Left lobe of liver (tissue), 2 donors: ENCODE measurements at places on chromosomes 7 and 10. TPM values are rescaled to one million over a fixed set of nuclear protein-coding genes. Genes with fewer than 3 reads are reported as not detected.

GRCh38 chr10:60817398-60817805, 39.1 kb downstream of the CDK1 start:
- DNase-seq: no peak

The GPR26 gene
- not detected for total RNA-seq

DNA sequence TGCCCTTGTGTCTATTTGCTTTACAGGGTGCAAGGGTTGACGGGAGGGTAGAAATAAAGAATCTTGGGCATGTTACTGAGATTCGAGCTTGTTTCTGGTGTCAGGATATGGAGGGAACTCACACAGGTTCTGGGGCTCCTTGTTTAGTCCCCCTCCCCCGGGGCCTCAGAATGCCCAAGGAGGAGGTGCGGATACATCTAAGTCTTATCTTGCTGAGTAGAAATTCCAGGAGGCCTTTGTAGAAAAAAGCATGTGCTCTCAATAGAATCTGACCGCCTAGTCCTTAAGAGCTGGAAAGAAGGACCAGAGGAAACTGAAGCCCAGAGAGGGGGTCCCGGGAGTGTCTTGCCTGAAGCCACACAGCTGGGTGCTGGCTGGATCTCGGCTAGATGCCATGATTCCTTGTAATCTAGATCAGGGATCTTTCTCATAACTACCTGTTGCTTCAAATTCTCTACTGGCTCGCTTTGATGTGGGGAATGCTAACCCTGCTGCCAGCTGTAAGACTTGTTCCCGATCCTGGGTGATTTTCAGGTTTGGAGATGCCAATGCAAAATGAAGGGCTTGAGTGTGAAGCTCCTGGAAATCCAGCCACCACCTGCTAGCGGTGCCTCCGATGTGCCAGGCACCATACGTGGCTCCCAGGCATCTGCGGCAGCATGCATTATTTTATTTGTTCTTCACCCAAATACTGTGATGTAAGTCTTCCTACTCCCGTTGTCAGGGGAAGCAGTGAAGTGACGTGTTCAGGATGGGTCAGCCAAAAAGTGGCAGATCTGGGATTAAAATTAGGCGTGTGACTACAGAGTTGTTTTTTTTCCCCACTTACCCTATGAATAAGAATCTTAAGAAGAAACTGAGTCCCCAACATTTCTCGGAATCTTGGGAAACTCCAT, 226.0 kb downstream of the TCF7L2 start:
- no peak for DNase-seq

The CCL24 gene
- total RNA-seq: 0.88 TPM

- no peak for DNase-seq
Observed at GRCh38 chr7:96664793-96665192, 44.9 kb downstream of the SEM1 start.

- no peak for DNase-seq
Observed at GRCh38 chr10:98226508-98227144, 41.4 kb downstream of the LOXL4 start.

The PRLHR gene
- total RNA-seq: not detected

DNA sequence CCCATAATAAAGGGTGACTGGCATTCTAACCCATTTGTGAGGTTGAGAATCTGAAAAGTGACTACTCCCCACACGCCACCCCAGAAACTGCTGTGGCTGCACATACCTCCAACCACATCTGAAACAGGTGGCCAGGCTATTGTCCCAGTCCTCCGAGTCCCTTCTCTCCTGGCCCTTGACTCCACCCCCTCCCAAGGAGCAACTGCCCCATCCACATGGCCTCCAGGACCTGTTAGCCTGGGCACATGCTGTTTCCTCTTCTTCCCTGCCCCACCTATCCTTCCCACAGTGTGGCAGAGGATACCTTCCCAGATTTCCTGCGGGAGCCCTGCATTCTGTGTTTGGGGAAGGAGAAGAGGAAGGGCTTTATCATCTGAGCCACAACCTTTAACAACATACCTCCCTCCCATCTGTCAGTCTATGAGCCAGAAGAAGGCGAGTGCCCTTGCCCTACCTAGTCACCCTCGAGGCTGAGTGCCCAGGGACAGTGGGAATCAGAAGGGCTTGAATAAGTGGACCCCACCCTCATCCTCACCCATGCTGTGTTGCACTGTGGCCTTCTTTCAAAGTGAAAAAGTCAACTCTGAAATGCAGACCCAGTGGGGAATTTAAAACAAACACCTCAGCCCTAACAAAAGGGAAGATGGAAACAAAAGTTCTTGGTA, 11.9 kb downstream of the STEAP1B start:
- no peak for DNase-seq

The CFAP46 gene
- total RNA-seq: 0.08 TPM

DNA sequence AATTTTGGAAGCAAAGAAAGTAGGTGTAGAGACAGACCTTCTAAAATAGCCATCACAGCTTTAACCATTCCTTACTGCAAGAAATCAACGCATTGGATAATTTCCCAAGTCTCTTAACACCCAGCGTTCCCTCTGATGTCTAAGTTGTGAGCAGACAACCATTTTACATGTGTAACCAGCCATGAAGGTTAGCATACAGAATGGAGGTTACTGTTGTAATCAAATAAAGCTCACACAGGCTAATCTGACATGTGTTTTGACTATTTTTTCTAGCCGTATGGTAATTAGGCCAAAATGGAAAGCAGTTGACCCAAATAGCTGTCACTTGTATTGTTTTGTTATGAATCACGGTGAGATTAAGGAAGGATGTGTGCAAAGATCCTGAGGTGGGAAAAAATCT, 336.4 kb downstream of the RNLS start:
- no peak for DNase-seq

The COL13A1 gene
- total RNA-seq: 0.48 TPM

DNA sequence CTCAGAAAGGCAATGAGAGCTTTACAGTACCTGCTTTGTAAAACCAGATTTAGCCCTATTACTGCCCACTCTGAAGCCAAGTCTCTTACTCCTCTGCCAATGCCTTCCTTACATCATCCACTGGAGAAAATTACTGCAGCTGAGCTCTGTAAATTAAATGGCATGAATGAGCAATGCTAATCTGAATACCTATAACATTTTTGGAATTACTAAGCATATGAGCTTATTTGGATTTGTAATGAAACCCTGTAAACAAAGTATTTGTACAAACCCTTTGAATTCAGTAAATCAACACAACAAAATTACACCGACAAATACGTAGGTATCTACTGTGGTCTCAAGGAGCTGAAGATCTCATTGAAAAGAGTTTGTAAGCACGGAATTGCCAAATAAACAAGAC, 12.1 kb upstream of the CCNY start:
- DNase-seq: no peak

- DNase-seq: no peak
Observed at GRCh38 chr7:20330928-20331909, 519 bp downstream of the ITGB8 start.

- DNase-seq: no peak
Observed at GRCh38 chr7:90917539-90917938, 321.4 kb downstream of the CDK14 start.

DNA sequence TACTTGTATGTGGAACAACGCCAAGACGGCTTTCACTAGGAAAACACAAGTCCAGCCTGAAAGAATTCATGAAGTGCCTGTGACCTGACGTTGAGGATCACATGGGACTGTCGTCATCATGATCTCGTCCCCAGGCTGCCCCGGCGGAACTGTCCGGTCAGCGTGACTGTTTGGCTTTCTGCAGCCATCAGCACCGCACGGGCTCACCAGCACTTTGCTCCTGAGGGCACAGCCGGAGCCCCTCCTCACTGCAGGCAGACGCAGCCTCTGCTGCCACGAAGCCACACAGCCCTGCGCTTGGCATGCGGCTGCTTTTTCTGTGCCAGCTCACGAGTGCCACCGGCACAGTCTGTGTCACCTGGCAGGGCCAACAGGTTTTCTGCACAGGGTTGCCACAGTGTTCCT, 9.4 kb upstream of the GET4 start:
- DNase-seq: peak; percentile 97

DNA sequence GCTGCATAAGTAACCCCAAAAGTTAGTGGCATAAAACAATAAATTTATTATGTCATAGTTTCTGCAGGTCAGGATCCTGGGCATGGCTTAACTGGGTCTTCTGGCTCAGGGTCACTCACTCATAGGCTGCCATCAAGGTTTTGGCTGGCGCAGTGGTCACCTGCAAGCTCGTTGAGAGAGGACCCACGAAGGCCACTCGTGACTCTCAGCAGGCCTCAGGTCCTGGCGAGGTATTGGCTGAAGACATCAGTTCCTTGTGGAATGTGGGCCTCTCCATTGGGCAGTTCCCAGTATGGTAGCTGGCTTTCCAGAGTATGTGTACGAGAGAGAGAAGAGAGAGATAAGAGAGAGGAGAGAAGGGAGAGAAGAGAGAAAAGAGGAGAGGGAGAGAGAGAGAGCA, 138.3 kb upstream of the KLF14 start:
- no peak for DNase-seq

DNA sequence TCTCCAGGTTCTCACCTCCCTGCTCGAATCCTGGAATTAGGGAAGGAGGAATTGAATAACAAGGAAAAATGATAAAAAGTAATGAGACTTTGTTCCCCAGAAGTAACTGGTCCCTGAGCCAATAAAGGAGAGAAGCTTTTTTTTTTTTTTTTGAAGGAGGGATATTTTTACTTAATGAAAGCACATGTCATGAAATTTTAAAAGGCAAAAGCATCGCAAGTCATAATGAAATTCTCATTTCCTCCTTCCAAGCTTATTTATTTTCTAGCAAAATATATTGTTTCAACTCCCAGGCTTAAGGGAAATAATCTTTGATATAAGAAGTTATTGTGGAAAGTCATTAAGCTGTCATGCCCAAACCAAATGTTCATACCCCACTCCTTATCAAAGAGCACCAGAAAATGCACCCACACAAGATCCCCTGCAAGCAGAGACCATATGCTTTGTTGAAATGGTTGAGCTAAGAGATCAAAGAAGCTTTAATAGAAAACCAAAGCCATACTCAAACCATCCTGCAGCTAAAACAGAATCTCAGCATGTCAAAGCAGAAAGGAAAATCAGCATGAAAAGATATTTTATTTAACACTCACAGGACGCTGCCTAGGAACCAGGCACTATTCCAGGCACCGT, 16.7 kb upstream of the ABCC2 start:
- DNase-seq: no peak

DNA sequence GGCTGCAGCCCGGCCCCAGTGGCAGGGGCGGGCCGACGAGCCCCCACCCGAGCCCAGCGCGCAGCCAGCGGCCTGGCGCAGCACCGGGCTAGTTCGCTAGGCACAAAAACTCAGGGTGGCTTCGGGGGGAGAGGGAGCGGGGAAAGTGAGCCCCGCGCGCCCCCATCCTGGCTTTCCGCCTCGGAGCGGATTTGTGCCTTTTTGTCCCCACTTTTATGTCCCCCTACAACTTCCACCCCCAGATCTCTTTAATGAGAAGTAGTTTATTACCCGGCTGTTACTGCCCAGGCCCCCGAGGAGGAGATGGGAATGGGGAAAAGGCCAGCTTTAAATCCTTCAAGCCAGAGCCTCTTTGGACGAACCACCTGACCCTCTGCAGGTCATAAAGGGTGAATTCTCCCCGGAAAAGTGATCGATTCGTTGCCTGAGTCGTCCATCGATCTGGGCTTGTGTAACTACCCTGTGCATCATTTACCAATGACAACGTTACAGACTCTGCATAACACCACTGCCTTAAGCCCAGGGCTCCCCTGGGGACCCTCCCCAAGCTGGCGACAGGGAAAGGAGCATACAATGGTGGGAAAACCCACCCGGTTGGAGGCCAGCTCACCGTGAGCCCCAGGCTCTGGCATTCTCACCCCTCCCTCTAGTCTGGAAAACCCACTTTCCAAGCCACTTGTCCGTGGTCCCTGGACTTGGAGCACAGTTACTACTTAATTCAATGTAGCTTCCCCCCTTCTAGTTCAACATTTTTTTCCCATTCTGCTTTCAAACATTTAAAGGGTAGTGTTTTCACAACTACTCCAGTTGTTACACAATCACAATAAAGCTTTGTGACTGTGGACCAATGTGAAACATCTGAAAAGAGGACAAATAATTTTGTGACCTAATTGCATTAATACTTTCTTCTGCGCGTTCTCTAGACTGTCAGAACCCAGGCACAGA, 748 bp upstream of the SH3PXD2A start:
- DNase-seq: peak; percentile 62

GRCh38 chr7:48786951-48787350, 137.4 kb upstream of the CDC14C start:
- DNase-seq: no peak

- no peak for DNase-seq
Observed at GRCh38 chr10:71995449-71995848, 31.3 kb downstream of the CHST3 start.

- DNase-seq: no peak
Observed at GRCh38 chr7:29194206-29194593, 375 bp upstream of the CHN2 start.

- DNase-seq: no peak
Observed at GRCh38 chr10:7610651-7611389, 55.9 kb downstream of the ITIH5 start.

DNA sequence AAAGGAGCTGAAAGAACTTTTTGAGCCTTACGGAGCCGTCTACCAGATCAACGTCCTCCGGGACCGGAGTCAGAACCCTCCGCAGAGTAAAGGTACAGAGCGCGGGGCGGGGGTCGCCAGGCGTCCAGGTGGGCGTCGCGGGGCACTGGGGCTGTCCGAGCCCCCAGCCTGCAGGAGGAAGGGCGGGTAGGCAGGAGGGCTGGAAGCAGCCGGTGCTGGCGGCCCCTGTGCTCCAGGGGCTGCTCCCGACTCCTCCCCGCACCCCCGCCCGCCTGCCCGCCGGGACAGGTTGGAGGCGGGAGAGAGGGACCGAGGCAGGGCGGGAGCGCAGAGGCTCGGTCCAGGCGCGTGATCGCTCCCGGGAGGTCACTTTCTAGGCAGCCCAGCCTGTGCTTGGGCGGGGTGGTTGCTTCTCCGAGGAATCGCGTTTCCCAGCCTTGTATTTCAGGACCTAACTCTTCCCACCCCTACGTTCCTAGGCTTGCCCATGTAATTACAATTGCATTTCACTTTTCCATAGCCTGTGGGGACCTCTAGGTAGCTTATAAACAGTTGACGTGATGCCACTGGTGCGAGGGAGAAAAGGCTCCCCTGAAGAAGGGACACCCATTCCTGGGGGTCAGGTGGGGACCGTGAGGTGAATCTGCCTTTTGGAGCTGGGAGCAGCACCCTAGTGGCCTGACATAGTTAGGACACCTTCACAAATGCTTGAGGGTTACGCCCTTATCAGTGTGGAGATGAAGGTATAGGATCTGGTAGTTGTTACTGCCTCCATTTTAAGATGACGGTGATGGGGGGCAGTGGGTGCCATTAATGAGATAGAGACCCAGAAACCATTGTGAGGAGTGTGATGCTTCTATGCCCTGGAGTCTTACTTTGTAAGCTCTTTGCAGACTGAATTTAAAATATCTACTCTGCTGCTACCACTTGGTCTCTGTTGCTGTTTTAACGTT, 148.2 kb downstream of the CELF2 start:
- no peak for DNase-seq

The CDH23 gene
- 20.9 TPM for total RNA-seq

- DNase-seq: no peak
Observed at GRCh38 chr7:6505685-6506559, 45.3 kb downstream of the GRID2IP start.

GRCh38 chr7:101913851-101914250, 96.4 kb downstream of the CUX1 start:
- no peak for DNase-seq

- no peak for DNase-seq
Observed at GRCh38 chr10:33253411-33253810, 81.1 kb downstream of the NRP1 start.

GRCh38 chr10:13340626-13341376, 7.3 kb downstream of the SEPHS1 start:
- DNase-seq: no peak
